CD4-positive, alpha-beta T cell treated with Interleukin-6 at 100 ng/mL for 8 hours (primary cell): ENCODE measurements at places on chromosomes 12 and 14.

- DNase-seq: no peak
Measured at GRCh38 chr14:101474563-101475455, 86.5 kb upstream of the DIO3 start.

DNA sequence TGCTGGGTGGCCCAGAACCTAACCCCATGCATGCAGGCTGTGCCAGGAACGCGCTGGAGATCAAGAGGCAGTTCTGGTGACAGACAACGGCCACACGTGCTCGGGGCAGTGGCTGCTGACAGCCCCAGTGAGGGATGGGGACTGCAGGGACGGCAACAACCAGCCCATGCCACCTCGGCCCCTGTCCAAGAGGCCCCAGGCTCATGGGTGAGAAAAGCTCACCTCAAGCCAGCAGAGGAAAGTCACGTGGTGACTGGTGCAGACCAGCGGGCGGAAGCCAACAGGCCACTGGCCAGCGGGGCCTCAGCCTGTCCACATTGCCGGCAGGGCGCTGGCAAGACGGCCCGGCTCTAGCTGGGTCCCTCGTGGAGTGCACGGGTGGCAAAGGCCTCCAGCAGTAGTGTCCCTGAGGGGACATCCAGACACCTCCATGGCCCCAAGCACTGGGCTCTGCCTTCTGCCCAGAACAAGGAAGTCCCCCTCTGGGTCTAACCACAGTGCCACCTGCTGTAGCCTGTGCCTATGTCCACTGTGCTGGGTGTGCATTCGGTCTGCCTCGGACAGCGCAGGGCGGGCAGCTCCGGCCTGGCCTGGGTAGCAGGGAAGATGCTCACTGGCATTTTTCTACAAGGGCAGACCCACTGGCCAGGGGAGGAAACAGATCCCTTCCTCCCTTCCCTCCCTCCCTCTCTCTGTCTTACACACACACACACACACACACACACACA lies 134.1 kb downstream of the NCOR2 start:
- DNase-seq: no peak

GRCh38 chr12:127899971-127900370 lies 367.0 kb upstream of the TMEM132C start:
- no peak for DNase-seq

DNA sequence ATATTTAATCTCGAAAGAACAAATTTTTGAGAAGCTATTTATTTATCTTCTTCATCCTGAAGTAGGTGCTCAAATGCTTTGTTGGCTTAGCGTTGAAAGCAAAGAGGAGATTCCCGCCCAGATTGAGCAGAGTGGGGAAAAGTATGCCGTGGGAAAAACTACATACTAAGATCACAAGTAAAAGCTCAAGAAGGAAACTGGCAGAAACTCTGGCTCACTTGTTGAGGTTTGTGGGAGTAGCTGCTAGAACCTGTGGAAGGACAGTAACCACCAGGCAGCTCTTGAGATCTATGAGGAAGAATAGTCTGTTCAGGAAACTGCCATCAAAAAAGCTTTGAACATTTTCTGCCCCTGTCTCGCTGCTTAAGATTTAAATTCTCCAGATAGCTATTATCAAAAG lies 3.9 kb downstream of the MYRFL start:
- no peak for DNase-seq

DNA sequence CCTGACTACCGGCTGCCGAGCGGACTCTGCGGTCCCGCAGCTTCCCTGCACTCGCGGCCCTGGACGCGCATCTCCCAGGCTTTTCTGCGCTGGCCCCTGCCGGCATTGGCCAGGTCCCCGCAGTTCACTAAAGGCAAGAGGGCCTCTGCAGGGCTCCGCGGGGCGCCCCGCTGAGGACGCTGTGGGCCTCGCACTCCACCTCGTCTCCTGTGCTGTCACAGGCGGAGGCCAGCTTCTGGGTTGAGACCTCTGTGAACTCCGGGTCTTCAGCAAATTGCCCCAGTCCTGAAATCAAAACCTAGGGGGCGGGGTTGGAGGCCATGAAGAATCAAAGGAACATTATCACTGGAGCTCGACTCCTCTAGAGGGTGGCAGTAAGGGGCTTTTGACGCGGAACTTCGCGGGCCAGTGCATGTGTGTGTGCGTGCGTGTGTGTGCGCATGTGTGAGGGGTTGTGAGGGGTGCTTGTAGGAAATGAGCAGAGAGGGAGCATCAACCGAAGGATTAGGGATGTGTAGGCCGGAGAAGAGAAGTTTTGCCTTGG lies 68.5 kb upstream of the CAPRIN2 start:
- DNase-seq: peak; percentile 34

DNA sequence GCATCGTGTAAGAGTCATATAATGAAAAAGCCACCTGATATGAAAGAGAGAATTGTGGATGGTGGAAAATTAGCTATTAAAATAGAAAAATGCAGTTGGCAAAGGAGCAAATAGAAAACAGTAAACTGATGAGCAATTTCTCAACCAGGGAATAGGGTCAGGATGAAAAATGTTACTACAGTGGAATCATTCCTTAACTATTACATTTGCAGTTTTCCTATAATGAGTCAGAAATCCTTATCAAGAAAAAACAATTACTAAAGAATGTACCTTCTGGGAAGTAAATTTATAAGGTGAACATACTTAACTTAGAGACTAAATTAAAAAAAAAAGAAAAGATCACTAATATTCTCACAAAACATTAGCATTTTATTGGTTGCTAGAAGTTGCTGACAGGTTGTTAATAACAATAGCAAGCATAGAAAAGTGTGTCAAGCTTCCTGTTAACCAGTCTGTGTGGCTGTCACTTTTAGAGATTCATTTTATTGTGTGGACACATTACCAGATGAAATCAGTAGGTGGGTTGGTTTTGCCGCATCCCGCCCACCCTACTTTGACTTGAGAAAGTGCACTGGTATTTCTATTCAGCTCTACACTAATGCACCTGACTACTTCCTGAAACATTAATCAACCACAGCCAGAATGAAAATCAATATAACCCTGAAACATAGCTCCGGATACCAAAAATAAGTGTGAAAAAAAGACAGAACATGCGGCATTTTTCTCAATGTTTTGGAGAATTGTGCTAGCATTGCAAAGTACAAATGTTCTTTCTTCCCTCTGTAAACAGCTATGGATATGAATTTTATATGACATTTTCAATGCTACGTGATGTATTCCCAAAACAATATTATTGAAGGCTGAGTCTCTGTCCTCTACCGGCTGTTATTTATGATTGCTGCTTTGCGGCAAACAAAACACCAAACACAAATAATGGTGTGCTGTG lies 576.7 kb downstream of the SLC16A7 start:
- no peak for DNase-seq

DNA sequence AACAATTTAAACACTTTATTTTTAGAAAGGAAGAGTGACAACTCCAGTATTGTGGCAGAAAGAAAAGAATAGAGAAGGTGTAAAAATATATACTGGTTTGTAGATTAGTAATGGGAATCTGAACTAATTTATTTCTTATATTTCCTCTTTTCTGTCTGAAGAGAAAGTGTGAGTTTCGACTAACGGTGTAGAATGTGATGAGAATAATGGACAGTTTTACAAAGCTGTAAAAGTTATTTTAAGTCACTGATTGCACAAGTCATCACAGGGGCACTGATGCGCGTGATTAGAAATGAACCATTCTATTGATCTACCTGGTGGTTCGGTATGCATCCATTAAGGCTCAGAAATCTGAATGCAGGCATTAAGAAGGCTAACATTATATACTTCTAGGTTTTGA lies 158.5 kb upstream of the ATXN7L3B start:
- no peak for DNase-seq

DNA sequence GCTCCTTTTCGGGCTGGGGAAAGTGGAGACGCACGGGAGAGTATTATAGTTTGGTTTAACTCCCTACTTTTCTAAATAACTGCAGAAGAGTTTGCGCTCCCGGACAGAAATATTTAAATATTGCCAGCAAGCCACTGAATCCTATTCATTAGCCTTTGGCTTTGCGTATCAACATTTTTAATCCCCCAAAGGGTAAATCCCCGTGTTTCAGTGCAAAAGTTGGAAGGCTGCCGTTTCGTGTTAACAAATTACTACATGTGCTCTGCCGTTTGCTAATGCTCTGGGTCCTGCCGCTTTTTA lies 372 bp upstream of the DPF3 start:
- no peak for DNase-seq

GRCh38 chr12:124593176-124593575 lies 25.8 kb upstream of the NCOR2 start:
- no peak for DNase-seq

GRCh38 chr12:65649126-65649525 lies 175.2 kb upstream of the HMGA2 start:
- DNase-seq: no peak
